ENCODE measurements at places on chromosomes 2 and 18.
A peak's percentile ranks its signal among the peaks of the same experiment; 100 is the strongest.

DNA sequence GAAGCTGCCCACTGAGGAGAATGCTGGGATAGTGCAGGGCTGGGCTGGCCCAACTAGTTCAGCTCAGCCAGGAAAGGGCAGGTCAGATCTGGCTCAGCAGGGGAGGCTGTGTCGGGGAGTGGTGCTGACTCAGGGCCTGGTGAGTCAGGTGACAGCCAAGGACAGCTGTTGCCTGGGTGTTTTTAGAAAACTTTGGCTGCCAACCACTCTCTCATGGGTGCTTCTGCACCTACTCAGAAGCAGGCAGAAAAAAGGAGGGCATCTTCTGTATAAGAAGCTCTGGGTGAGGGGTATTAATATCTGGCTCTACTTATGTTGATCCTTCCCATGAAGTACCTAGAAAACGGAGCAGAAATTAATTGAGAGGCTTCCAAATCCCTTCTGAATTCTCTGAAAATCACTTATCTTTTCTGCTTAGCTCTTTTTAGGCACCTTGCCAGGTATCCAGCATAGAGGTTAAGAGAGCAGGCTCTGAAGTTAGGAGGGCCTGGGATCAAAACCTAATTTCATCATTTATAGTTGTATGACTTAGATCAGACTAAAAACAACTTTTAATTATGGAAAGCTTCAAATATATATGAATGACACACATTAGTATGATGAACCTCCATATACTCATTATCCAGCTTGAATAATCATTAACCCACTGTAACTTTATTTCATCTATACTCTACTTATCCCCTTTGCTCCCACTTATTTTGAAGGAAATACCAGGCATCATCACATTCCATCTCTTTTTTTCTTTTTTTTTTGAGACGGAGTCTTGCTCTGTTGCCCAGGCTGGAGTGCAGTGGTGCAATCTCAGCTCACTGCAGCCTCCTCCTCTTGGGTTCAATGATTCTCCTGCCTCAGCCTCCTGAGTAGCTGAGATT, 15.5 kb upstream of the RAB10 start:
- DNase-seq, result no peak

GRCh38 chr2:145412155-145412554, 892.2 kb upstream of the ZEB2 start:
- DNase-seq, result no peak

DNA sequence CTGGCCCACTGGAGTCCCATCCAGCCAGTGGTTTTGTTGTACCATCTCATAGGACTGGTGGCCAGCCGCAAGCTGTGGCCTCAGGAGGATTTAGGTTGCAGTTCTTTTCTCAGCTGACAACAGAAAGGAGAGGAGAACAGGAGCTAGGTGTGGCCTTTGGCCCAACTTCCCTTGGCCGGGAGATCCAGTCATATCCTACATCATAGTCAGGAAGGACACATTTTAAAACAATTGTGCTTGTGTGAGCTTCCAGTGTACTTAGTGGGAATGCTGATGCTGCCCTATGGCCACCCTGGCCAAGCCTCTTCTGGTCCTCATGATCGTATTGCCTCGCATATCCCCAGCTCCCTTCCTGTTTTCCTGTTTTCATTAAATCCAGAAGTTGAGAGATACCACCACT, 98.1 kb downstream of the WDSUB1 start:
- DNase-seq, result no peak

DNA sequence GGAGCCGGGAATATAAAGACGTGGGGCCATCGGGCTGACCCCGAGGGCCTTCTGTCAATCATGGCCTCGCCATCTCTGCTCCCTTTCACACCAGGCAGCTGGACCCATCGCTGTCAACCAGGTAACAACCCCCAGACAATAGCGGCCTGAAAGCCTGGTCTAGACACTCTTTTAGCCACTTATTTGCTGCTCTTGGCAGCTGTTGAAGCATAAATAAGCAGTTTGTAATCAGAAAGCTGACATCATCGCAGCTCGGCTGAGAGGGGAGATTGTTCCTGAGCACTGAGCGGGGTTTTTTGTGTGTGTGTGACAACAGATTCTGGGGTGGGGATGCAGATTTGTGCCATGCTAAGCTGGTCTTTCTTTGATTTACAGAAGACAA, 423.6 kb upstream of the POU3F3 start:
- DNase-seq, result no peak

- DNase-seq, result no peak
These were observed 64.3 kb downstream of the HNMT start for GRCh38 chr2:138028538-138028937.

GRCh38 chr2:200185628-200186000, 120.9 kb upstream of the SPATS2L start:
- no peak for DNase-seq

GRCh38 chr2:101962309-101962708, 29.5 kb upstream of the IL1R2 start:
- no peak for DNase-seq

DNA sequence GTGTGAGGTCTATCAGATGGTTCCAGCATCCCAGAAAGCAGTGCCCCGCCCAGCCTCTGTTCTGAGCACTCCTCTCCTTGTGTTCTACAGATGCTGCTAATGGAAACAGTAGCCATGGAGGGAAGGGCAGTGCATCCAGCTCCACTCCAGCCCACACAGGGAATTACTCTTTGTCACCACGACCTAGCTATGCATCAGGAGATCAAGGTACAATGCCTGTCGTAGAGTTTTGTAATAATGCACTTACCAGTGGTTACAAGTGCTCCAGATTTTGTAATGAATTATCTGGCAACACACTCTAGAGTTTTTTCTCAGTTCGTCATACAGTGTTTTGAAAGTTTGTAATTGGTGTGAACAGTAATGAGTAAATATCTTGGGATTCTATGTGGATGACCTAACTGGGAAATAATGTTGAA, 161.1 kb downstream of the ESCO1 start:
- no peak for DNase-seq

DNA sequence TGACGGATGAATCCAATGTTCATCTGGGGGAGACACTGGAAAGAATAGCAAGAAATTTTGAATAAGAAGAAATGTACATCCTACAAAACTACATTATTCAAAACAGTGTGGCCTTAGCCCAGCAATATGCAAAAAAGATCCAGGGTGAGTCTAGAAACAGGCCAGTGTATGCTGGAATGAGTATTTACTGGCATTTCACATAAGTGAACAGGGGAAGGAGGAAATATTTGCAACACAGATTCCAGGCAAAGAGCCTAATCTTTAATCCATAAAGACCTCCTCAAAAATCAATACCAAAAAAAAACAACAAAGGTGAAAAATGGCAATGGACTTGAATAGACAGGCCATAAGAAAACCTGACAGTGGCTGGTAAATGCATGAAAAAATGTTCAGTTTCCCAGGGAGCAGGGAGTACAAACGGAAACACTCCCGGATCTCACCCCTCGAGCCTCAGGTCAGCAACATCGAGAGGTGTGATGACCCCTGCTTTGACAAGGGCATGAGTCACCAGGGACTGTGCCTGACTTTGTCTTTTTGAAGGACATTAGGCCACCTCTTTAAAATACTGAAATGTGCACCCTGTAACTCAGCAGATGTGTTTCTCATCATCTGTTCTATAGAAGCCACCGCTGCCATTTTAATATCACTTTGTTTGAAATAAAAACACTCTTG, 12.7 kb upstream of the GPC1 start:
- DNase-seq, result no peak

DNA sequence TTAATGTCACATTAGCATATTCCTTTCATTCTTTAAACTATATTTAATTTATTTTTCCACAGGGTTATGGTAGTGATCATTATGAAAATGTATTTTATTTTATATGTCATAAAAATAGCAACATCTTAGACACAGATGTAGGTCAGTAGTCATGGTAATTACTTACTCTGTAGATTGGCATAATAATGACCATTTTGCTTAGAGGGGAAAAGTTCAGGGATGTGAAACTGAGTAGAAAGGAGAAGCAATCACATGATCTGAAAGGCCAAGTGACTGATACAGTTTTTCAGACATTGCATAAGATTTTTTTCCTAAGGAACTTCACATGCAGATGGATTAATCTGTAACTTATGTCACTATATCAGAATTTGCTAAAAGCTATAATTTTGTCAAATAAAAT, 286.9 kb downstream of the CTNNA2 start:
- DNase-seq, result no peak

- DNase-seq, result peak; percentile 52
These were observed at the start of gene FHL2 for GRCh38 chr2:105398336-105399206. Gene FHL2, minus strand, starts transcription at chr2:105399051. Its CDS starts 12,535 bp downstream, at chr2:105386516.

DNA sequence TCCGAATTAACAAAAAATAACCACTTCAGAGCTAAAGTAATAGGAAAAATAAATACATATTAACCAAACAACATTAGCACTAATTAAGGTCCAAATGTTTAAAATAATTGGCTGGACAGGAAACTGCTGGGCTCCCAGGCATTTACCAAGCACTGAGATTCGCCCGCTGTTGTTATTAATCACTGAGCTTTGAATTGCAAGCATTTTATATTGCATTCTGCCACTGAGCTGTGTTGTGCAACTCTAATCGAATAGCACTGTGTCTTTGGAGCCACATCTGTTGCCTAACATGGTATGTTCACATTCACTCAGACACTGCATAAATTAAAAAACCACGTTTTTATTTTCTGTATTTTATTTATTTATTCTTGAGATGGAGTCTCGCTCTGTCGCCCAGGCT, 88.9 kb downstream of the SOWAHC start:
- DNase-seq, result no peak

DNA sequence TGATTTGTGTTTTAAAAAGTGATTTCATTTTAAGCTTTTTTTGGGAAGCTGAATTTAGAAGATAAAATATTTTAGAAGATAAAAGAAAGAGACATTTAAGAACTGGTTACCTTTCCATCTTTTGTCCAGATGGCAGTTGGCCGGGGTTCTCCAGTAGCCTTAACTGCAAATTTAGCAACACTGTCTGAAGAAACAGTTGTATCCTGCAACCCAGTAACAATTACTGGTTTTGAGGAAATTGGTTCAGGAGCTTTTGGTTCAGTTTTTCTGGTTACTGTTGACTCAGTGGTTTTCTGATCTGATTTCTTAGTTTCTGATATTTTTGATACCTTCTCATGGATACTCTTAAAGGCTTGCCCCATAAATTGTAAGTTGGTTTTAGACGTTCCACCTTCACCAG, 49.9 kb downstream of the PLEKHA3 start:
- DNase-seq, result no peak

DNA sequence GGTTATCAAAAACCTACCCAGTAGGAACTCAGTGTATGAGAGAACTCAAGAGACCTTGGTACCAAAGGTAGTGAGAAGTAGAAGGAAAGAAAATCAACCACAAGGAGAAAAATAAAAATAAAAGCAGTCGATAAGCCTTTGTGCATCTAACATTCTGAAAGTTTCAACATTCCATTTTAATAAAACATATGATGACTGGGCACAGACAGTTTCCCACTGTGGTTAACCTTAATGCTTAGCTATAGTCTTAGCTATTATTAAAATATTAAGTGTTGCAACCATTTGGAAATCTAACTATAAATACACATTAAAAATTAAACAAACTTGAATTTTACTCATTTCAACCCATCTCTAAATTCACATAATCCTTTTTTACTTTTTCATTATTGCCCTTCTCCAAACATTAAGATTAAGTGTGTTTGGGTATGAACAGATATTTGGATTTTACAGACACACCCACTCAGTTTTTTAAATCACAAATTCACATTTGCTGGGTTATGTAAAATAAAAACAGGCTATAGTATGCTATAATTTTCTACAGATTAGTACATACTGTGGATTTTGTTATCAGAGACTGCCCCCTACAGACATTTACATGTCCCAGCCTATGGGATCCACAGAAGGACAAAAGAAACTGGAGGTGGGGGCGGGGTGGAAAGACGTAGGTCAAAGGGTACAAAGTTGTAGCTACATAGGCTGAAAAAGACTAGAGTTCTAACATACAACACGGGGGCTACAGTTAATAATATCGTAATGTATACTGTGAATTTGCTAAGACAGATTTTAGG, 32.8 kb downstream of the SRBD1 start:
- no peak for DNase-seq

DNA sequence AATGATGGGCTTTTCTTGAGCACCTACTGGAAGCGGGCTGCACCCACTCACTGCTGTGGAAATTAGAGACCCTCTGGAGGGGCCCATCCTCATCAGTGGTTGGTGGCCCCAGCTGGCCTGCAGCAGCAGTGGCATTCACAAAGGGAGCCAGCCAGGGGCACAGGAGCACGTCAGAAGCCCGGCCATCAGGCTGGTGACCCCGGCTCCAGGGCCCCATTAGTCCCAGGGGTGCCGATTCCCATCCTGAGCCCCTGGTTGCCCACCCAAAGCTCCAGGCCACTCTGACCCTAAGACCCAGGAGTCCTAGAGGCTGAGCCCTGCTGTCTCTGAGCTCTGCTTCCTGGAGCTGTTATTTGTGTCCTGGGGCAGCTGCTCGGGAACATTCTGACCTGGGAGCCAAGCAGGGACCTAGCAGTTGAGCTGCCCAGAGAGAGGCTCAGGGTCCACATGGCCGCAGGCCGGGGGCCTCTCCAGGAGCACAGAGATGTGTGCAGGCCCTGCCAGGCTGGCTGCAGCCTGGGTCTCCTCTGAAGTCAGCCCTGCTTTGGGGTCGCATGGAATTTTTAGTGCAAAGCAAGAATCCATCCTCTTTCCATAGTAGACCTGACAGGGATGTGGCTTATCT, 207.2 kb downstream of the KLHL29 start:
- DNase-seq, result no peak

- DNase-seq, result no peak
These were observed 3.8 kb downstream of the AFG3L2 start for GRCh38 chr18:12373116-12373770.

DNA sequence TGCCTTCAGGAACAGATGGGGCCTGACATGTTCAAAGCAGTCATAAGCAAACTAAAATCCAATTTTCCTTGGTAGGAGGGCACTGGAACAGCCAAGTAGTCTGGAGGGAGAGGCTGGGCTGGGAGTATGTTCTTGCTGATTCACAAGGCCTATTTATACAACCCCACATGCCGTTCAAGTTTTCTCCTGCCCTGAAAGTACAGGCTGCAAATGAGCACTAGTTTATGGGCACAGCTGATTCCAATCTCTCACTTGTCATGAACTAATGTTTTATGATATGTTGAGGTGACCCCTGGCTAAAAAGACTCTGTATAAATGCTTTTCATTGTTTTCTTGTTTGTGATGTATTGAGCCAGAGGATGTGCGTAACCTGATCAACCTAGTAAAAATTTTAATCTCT, 183.4 kb upstream of the SRD5A2 start:
- no peak for DNase-seq

GRCh38 chr2:7803515-7803914, 878.3 kb upstream of the ID2 start:
- no peak for DNase-seq

DNA sequence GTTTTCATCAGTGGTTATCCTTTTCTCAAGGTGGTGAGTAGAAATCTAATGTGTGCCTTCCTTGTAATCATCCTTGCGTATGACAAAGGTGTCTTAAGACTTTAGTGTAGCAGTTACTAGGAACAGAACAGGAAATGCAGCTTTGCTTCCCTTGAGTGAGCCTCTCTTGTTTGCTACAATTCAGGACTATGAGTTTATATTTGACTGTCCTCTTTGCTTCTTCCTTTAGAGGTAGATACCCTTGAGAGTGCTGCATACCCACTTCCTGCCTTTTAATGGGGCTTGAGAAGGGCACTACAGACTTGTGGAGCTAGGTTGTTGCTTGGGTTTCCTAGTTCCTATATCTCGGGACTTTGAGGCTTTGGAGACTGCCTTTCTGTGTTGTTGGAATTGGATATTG, 3.8 kb downstream of the KCNJ13 start:
- no peak for DNase-seq

- DNase-seq, result no peak
These were observed 85.6 kb upstream of the SPOPL start for GRCh38 chr2:138415985-138416384.

Measured in stimulated activated CD8-positive, alpha-beta memory T cell treated with anti-CD3 and anti-CD28 coated beads, Interleukin-12 subunit alpha, Interleukin-12 subunit beta, amount 100 ng/mL, for 4 hours (primary cell).